ENCODE measurements at places on chromosomes 4 and X.
A peak's percentile ranks its signal among the peaks of the same experiment; 100 is the strongest.

- no peak for DNase-seq
These were observed 9.6 kb upstream of the KLHL8 start for GRCh38 chr4:87229979-87230378.

- peak; percentile 80 for DNase-seq
These were observed at the start of gene SEPTIN6 for GRCh38 chrX:119693040-119693995. SEPTIN6 (minus strand) TSS chrX:119693168; CDS start chrX:119693105, 63 bp downstream.

- DNase-seq = no peak
These were observed 145.8 kb downstream of the AASDH start for GRCh38 chr4:56241500-56241899.

GRCh38 chr4:128818442-128818841, 8.9 kb downstream of the JADE1 start:
- DNase-seq = no peak

GRCh38 chr4:88958080-88958479, 98.9 kb downstream of the FAM13A start:
- DNase-seq = no peak

GRCh38 chr4:138275216-138275615, 33.1 kb upstream of the SLC7A11 start:
- no peak for DNase-seq

DNA sequence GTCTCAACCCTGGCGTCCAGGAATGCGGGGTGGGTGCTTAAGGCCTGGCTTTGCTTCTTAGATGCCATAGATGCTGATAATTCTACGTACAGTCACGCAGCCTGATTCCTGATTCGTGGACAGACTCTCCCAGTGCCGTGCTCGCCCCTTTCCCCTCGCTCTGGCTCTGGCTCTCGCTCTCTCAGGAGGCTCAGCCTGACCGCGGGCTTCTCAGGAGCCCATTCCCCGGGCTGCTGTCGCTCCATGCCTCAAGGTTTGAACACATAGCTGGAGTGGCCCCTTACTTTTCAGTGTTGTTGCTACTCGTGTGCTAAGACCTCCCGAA, 59.2 kb upstream of the ZC4H2 start:
- no peak for DNase-seq

- DNase-seq = no peak
These were observed 563.9 kb downstream of the GRXCR1 start for GRCh38 chr4:43456383-43456782.

GRCh38 chr4:38911257-38911656, 43.7 kb downstream of the FAM114A1 start:
- no peak for DNase-seq

- no peak for DNase-seq
These were observed 30.4 kb upstream of the APELA start for GRCh38 chr4:164846566-164846965.

DNA sequence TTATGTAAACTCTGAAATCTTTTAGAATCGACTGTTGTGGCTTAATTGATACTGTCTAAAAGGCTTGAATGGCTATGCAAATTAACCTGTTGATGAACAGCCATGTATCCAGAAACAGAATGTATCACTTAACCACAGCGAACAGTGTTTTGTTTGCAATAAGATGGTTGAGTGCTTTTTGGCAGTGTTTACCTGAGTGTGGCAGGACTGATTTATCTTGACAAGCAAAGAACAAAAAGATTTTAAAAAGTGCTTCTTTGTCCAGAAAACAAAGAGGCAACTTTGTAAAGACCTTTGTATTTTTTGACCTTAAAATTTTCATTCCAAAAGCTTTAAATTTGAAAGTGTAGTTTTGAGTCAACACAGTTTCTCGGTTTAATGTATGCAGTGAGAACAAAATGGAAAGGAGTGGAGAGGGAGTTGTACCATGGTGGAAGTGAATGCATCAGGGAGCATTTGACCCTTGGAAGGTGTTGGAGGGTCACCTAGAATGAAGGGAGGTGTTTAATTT, 18.0 kb downstream of the ARHGAP10 start:
- DNase-seq = no peak

- DNase-seq = no peak
These were observed 211.8 kb downstream of the SLC7A11 start for GRCh38 chr4:138030375-138030774.

GRCh38 chr4:165826166-165826565, 46.9 kb upstream of the TLL1 start:
- no peak for DNase-seq

GRCh38 chr4:39713691-39714090, 15.8 kb downstream of the UBE2K start:
- no peak for DNase-seq

- no peak for DNase-seq
These were observed 138.7 kb downstream of the INPP4B start for GRCh38 chr4:142707401-142707800.

DNA sequence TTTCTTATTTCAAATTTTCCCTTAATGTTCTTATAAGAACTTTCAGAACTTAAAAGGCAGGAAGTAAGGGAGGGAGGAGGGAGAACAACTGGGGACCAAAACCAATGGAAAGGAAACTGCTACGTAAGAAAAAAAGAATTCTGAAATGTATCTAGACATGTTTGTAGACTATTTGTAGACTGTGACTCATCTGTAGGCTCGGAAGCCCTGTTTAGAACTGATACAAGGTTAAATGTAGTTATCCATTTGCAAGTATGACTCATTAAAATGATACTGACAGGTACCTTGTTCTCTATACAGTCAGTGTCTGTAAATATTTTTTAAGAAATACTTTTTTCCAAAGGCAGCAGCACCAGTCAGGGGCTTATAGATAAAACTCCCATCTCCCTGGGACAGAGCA, 202.0 kb downstream of the DHX15 start:
- DNase-seq = no peak

DNA sequence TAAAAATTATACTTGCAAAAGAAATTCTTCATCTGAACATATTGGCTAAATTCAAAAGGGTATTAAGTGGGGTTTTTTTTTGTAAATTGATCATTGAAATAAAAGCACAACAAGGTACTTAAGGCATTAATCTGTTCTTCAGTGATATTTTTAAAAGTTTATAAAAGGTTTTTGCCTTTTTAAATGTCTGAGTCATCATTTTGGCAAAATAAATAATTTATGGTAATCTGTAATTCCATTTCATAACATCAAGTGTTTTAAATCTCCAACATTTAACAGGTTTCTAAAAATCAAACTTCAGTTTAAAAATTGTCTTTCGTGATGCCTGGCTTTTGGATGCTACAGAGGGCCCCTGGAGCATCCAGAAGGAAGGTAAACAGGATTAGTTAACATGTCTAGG, 27.4 kb downstream of the NLRP2B start:
- DNase-seq = no peak

DNA sequence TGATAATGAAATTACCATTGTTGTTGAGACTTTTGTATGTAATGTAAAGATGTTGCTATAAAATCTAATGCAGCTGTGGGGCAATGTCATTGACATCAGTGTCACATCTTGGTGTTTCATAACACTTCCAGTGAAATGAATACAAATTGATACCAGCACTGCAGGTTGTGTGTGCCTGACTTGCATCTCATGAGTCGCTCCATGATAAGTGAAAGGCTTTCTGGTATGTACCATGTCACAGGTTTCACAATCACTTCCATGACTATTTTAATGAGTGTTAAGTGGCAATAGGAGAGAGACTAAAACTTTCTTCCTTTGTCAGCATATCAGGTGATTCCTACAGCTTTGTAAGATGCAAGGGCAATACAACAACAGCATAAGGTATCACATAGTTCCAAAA, 94.4 kb downstream of the ABCB7 start:
- no peak for DNase-seq

DNA sequence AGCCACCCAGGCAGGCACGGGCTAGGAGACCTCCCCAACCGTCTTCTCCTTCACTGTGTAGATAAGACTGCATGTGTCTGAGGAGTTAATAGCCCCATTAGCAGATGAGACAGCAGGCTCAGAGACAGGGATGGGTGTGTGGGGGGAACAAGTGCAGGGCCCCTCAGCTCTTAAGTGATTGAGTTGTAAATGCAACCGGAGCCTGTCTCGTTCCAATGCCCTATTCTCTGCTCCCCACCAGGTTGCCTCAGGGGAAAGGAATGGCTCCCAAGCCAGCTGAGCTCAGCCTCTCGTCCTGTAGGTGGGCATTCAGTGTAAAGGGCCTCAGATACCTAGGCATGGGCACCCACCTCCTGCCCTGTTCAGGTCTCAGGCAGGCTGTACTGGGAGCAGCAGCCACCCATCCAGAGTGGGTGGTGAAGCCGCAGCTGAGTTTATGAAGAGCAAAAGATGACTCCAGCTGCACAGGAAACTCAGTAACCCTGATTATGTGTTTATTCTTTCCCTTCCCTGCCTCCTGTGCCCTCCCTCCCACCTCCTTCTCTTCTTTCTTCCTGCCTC, 87.3 kb downstream of the PJA1 start:
- DNase-seq = no peak

GRCh38 chrX:133185938-133186337, 32.2 kb downstream of the TFDP3 start:
- no peak for DNase-seq

- DNase-seq = no peak
These were observed 77.4 kb downstream of the MBNL3 start for GRCh38 chrX:132411310-132411977.

DNA sequence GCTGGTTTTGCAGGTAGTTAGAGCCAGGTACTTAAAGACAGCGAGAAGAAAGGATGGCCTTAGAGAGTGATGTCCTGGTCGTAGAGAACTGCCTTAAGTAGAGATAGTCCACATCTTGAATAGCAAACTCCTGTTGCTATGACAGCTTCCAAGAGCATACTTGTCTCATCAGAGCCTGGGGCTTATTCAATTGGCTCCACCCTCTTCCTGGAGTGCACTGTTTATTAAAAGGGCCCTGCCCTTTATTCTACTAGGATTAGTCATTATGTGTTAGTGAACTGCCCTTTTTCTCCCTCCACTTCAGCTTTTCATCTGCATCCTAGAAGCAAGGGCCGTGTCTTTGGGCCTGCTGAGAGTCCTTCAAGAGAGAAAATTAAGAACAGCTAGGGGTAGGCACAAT, 94.5 kb upstream of the EOLA2 start:
- DNase-seq = no peak

DNA sequence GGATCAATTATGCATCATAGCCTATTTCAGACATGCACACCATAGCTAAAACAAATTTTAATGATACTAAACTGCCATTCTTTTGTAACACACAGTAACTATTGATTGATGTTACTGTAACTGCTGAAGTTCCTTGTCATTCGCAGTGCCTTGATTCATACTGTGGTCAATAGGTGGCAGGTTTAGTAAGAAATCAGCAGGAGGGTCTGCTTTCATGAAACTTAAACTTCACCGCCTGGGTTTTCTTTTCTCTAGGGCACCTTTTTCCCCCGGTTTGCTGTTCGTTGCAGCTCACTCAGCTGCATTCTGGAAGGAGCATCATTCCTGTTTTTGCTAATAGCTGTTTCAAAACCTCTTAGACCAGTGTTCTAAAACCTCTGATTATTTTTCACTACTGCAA, 88.1 kb downstream of the RPA4 start:
- DNase-seq = no peak

DNA sequence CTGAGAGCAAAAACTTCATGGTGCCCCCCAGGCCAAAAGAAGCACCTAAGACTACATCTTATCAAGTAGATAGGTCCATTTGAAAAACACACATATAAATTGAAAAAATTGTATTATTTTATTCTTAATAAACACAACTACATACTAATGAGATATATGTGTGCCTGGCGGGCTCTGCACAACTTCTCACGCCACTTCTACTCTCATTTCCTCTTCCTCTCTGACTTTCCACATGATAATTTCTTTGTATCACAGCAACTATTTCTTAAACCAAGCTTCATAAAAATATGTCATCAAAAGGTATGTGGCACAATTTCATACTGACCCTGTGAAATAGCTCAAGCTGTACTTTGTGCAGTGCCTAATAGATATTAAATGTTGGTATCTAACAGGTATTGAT, 10.7 kb upstream of the NPY2R start:
- DNase-seq = no peak
